Cerebellar nuclear complex (tissue), 1 donor: ENCODE measurements at places on chromosomes 1 and 21.
A peak's percentile ranks its signal among the peaks of the same experiment; 100 is the strongest.

GRCh38 chr1:170790175-170790574, 126.2 kb downstream of the PRRX1 start:
- no peak for DNase-seq

- no peak for DNase-seq
Measured at GRCh38 chr21:29419422-29419821, 120.7 kb downstream of the BACH1 start.

DNA sequence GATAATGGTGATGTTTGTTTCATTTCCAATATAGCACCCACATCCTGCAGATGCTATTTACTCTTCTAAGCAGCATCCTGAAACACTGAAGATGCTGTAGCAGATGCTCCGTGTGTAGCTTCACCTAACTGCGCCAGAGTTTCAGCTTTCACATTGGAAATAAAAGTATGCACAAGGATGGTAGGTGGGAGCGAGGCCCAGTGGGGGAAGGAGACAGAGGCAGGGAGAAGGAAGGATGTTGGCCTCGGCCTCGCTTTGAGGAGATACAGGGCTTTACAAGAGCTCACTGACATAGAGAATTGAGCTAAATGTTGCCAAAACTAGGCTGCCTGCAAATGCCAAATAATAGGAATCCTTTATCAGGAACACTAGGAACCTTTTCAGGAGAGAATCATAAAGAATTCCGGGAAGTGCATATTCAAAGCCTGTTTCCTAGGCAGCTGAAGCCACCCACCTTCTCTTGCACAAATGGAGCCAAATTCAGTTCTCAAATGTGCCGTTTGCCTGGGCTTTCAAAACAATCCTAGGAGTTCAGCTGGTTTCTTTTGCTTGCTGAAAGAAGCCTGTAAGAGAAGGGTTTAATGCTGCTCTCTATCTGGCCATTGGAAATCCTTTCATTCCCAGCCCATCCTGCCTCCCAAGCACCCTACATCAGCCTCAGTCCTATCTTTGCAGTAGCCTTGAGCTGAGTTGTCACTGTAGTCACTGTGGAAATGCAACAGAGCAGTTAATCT, 135.4 kb upstream of the ATP1B1 start:
- no peak for DNase-seq

GRCh38 chr1:194039578-194039977, 853.2 kb upstream of the B3GALT2 start:
- DNase-seq, result no peak

DNA sequence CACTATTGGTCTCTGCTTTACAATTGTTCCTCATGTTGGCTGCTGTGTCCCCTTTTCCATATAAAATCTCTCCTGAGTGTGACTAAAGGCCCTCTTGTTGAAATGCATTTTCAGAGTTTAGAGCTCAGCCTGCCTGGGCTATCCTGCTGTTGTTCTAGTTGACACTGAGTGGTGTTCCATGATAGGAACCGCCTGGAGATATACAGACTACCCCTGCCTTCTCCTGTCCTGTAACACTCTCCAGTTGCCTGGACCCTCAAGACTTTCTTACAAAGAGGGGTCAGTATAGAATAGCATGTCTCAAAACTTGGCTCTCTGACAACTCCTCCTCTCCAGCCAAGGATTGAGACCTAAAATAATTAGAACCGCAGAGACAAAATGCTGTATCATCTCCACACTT, 152.0 kb upstream of the POU3F1 start:
- DNase-seq, result no peak

GRCh38 chr1:113904293-113904673, 316 bp downstream of the AP4B1 start:
- DNase-seq, result peak; percentile 23

GRCh38 chr1:24985737-24986136, 55.7 kb upstream of the RUNX3 start:
- no peak for DNase-seq

GRCh38 chr1:109863667-109864046, 47.0 kb upstream of the CSF1 start:
- no peak for DNase-seq

GRCh38 chr1:218673170-218673569, 328.0 kb downstream of the TGFB2 start:
- no peak for DNase-seq

GRCh38 chr1:158607296-158607695, 2.2 kb downstream of the OR10Z1 start:
- no peak for DNase-seq

- no peak for DNase-seq
Measured at GRCh38 chr1:156812293-156812990, 4.2 kb downstream of the SH2D2A start.

- no peak for DNase-seq
Measured at GRCh38 chr1:212700223-212700891, 717 bp upstream of the BATF3 start.

DNA sequence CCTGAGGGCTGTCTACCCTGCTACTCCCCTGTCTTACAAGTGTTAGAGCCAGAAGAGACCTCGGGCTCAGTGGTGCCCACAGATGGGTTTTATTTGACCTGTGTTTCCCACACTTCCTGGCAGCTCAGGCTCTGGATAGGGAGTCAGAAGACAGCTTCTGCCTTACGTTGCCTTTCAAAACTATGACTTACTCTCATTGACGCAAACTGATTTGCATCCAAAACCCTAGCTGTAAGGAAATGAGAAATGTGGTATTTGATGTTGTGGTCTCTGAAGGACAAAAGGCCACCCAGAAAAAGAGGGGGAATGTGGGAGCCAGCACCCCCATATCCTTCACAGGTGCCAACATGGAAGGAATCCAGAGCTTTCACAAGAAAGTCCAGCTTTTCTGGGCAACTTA, 180.2 kb downstream of the ATG4C start:
- no peak for DNase-seq

GRCh38 chr1:224266105-224266914, 63.7 kb downstream of the NVL start:
- DNase-seq, result no peak

DNA sequence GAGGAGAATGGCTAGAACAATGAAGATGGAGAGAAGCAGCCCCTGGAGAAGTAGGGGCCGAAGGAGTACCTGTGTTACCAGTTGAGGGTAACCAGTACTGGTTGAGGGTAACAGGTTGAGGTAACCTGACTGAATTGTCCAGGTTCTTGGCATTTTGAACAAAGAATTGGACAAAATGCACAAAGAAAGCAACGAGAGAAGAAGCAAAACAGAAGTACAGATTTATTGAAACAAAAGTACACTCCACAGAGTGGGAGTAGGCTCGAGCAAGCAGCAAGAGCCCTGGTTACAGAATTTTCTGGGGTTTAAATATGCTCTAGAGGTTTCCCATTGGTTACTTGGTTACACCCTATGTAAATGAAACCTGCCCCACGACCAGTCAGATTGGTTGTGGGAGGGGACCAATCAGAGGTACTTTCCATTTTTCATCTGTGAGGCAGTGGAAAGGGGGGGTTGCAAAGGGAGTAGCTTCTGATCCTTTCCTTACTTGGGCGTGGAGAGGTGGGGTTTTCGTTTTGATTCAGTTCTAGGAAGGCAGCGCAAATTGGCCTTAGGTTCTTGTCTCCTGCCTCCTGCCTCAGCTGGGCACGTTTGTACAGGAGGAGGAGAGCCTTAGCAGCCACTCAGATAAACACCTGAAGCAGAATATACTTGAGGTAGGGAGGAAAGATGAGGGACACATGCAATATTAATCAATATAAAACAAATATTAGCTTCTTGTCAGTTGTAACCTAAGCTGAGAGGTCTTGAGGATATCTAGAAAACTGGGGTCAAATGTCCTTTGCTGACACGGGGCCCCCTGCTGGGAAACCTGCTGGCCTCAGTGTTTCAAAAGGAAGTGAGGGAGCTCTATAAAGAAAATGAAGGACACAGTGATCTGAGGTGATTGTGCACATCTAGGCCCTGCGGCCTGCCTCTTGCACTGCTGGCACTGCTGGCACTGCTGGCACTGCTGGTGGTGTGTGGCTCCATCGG, 14.3 kb upstream of the LSM10 start:
- no peak for DNase-seq

GRCh38 chr1:180616439-180616838, 15.4 kb upstream of the XPR1 start:
- DNase-seq, result no peak

GRCh38 chr1:93816970-93817678, 61.9 kb downstream of the DNTTIP2 start:
- DNase-seq, result no peak

- no peak for DNase-seq
Measured at GRCh38 chr1:89331890-89332289, 32.0 kb upstream of the GBP6 start.

DNA sequence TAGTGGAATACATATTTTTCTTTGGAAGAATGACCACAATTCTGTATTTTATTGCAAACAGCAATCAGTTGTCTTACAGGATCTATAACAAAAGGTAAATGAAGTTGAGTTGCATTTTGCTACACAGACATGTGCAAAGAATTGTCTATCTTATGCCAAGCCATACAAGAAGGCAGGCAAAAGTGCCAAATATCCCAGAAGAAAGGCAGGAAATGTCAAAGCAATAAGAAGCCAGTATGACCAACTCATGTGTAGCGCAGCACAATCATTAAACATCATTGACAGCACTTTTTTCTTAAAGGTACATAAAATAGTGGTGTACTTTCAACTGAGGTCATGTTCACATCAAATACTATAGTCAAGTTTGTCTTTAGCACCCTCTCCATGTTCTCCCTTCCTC, 42.7 kb downstream of the NIBAN1 start:
- DNase-seq, result no peak

- DNase-seq, result no peak
Measured at GRCh38 chr1:9473032-9473807, 66.0 kb upstream of the SLC25A33 start.

GRCh38 chr1:9472386-9473031, 66.8 kb upstream of the SLC25A33 start:
- no peak for DNase-seq

DNA sequence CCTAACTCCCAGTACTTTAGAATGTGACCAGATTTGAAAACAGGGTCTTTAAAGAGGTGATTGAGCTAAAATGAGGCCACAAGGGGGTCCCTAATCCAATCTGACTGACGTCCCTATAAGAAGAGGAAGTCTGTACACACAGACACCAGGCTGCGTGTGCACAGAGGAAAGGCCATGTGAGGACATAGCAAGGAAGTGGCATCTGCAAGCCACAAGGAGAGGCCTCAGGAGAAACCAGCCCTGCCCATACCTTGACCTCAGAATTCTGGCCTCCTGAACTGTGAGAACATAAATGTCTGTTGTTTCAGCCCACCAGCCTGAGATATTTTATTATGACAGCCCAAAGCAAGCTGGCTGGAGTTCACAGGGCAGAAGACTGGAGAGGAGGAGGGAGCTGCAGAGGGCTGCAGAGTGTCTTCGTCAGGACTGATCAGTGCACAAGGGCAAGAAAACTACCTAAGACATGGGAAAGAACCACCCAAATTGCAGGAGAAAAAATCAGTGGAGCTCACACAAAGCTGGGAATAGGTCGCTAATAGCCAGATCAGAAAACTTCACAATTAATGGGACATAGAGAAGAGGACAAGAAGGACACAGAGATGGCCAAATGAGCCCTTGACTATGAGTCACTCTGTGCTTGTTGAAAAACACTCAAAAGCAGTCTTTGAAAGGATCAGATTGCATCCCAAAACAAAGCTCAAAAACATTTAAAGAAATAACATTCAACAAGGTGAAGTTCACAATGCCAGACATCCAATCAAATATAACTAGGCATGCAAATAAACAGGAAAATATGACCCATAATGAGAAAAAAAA, 14.1 kb upstream of the WNT9A start:
- no peak for DNase-seq

DNA sequence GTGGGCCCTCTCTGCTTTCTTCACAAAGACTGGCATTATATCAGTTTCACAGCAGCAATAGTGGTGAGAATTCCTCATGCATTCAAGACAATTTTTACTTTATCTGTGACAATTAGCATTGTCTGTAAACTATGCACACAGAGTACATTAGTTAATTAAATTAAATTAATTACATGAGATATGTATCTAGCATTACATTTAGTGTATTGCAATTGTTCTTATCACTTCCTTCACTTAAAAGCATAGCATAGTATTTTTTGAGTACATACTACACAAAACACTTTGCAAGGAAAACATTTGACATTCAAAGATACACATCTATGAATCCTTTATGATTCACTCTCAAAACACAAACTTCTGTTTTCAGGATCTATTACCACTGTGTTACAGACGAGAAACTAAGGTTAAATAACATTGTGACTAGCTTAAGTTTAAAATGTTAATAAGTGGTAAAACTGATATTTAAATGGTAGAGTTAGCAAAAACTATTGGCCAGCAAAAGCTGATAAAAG, 1542.6 kb downstream of the PLA2G4A start:
- DNase-seq, result no peak

DNA sequence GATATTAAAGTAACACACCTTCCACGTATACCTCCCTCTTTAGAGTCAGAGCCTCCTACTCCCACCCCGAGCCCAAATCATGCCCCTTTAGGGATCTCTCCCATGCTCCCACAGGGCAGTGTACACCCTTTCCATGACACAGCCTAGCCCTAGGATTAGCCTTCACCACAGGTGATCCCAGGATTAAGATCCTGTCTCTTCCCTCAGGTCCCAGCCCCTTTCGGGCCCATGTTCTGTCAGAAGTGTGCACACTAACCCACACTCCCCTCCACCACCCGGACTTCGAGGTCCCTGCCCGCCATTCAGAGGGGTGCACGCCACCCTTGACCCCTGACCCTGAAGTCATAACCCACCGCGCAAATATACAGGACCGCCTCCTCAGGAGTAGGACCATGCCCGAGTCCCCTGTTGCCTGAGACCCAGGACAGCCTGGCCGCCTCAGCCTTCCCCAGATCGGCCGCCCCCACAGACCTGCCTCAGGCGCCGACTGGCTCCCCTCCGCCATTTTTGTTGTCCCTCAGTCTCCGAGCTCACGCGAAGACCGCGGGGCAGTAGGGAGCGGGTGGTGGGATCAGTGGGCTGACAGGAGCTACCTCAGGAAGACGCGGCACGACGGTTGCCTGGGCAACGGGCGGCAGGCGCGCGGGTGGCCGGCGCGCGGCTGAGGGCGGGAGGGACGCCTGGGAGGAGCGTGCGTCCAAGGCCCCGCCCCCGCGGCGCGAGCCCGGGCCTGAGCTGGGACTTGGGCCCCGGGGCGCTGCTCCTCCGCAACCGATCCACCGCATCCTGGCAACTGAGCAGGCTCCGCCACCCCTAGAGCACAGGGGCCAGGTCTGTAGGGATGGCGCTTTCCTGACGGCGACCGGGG, at the start of gene AGBL4:
Gene AGBL4 (minus strand): TSS at position 663 of the 868 bp plus-strand sequence.
- no peak for DNase-seq

- no peak for DNase-seq
Measured at GRCh38 chr1:11708554-11709350, 17.2 kb downstream of the DRAXIN start.

GRCh38 chr1:156164125-156164831, 10.9 kb downstream of the SEMA4A start:
- DNase-seq, result no peak
